ENCODE measurements at places on chromosomes 16 and 17. TPM values are rescaled to one million over a fixed set of nuclear protein-coding genes. Genes with fewer than 3 reads are reported as not detected.

DNA sequence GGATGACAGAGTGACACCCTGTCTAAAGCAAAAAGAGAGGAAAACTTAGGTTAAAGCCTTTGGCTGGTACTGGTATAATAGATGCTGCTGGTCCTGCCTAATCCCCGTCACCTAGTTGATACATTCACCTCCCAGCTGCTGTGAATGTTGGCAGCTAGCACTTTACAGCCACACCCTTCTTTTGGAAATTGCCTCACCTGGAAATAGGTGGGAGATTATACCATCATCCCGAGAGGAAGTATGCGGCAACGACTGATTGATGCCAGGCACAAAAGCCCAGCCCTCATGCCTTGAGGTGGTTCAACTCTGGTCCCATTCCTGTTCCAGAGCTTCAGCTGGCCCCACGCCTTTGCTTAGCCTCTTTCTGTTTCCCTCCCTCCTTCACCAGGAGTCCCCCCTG is 53.2 kb upstream of the SIAH1 start:
- no peak for DNase-seq

DNA sequence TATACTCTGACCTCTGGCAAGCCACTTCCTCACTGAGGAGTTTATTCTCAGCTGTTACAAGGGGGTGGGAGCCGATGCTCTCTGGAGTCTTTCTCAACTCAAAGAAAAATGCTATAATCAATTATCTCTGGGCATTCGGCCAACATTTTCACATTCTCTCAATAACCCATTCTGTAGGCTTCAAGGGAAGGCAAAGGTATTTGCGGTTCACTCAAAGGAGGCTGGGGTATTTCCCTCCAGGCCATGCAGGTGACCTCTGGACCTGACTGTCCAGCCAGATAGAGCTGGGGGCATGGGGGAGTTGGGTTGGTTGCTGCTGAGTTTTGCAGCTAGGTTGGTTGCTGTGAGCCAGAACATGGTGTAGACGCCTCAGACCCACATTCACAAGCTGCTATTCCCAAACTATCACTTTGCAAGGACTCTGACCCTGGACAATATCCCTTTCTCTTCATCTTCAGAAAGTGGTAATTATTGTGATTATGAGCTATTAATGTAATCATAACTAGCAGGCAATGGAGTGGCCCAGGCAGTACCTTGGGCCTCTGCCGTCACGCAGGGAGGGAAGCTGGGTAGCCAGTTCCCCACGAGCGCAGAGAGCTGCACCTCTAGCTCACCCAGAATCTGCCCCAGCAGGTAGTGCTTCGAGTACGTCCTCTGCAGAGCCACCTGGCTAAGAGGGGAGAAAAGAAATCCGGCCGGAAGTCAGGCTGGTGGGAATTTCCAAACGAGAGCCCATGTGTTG is 42.1 kb downstream of the AIPL1 start:
- DNase-seq: no peak

DNA sequence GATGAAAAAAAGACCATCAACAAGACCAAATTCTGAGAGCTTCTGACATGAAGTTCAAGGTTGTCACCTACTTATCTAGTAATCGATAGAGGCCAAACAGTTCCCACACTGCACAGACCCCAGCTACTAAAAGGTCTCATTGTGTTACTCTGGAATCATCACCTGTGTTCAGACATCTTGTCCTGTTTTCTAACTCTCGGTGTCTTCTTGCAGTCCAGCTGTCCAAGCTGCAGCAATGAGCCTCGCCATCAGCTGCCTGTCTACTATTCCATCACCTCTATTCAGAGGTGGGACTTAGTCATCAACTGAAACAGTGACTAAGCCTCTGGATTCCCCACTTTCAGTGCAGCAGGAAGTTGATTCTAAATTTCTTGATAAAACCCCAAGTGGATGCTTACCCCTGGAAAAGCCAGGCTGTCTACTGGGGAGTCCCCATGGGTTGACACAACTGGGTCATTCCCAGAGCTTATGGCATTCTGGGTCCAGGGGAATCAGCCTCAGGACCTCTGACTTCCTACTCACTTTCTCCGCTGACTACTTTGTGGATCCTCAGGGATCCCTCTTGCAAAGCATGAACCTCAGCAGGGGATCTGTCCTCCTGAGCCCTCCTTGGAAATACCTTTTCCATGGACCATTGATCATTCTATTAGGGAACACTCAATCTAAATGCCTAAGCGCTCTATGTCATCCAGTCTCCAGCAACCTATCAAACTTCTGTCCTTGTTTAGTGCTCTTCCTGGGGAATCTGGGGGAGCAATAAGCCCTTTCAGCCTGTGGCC is 46.5 kb downstream of the HNF1B start:
- no peak for DNase-seq

DNA sequence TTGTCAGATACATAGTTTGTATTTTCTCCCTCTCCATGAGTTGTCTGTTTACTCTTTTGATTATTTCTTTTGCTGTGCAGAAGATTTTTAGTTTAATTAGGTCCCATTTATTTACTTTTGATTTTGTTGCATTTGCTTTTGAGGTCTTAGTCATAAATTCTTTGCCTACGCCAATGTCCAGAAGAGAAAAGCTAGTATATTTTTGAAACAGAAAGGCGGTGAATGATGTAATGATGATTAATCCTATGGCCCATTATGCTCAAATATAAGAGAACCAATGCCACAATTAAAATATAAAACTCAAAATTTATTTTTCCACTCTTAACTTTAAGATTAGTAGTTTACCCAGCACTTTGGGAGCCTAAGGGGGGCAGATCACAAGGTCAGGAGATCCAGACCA is 59.8 kb upstream of the SMIM36 start:
- DNase-seq: no peak

DNA sequence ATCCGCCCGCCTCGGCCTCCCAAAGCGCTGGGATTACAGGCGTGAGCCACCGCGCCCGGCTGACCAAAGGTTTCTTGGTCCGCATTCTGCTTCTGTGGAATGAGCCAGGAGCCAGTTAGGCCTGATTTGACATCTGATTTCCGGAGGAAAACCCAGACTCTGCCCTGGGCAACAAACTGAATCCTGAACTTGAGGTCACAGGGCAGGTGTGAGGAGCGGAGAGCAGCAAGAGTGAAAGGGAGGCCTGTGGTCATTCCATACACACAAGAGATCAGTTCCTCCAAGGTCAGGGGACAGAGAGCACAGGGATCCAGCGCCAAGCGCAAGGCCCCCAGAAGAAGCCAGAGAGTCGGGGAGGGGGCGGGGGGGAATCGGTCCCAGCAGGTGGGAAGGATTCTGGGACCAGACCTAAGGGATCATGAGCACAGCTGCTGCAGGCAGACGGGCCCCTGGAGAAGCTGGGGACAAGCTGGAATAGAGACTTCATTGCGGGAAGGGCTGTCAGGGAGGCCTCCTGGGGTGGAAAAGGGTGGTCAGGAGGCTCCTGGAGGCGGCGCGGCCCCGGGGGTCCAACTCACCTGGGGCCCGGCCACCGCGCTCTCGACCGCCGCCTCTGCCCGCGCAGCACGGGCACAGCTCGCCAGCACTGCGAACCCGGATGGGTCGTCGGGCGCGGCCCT is 436 bp downstream of the SHPK start:
- peak; percentile 51 for DNase-seq

- no peak for DNase-seq
Observed at GRCh38 chr17:1843947-1844346, 14.1 kb downstream of the RPA1 start.

DNA sequence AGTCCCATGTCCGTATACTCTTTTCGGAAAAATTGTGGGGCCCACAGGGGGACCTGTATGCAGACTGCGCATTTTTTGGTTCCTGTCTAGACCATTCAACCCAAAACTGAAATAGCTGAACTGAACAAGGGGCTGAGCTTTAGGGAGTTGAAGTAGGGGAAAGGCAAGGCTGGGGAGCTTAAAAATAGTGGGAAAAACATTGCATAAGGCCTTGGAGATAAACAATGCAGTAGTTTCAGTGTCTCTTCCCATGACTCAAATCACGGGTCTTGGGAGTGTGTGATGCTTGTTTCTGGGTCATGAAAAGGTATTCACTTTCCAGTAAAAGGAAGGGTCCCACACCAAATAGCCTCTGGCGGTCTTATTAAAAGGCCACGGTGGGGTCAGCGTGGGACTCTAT is 402.8 kb upstream of the SALL1 start:
- DNase-seq: no peak

The KRT9 gene
- total RNA-seq: not detected

The ITGB4 gene
- 136 TPM for total RNA-seq

- no peak for DNase-seq
Observed at GRCh38 chr16:49280841-49281371, 732 bp downstream of the CBLN1 start.

DNA sequence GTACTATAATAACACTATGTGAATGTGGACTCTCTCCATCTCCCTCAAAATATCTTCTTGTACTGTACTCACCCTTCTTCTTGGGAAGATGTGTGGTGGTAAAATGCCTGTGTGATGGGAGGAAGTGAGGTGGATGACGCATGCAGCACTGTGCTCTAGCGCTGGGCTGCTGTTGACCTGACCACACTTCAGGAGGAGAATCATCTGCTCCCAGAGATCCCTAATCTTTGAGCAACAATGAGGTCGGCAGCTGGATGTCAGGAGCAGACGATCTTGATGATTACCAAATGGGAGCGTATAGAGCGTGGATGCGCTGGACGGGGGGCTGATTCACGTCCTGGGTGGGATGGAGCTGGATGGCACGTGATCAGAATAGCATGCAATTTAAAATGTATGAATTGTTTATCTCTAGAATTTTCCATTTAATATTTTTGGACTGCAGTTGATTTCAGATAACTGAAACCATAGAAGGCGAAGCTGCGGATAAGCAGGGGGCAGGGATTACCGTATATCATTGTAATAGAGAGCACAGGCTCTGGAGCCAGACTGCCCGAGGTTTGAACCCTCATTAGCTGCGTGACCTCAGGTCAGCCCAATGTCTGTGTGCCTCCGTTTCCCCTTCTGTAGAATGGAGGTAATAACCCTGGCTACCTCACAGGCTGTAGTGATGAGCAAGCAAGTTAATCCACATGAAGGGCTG is 23.7 kb upstream of the CYLD start:
- peak; percentile 34 for DNase-seq

The DHRS7C gene
- total RNA-seq: not detected

The KRTAP3-1 gene
- total RNA-seq: not detected

DNA sequence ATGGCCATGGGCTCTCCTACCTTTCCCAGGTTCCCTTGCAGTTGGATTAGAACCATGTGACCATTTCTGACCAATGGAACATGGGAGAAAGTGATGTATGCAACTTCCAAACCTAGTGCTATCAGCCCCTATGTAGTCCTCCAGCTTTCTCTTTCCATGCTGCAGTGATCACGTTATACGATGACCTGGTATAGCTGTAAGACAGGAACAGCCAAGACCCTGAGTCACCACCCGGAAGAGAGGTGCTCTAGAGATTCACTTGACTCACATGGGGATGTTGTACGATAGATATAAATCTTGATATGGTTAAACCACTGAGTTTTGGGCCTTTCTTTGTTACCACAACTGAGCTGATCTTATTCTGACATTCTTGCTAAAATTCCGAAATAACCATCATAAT is 65.1 kb downstream of the NOG start:
- no peak for DNase-seq

DNA sequence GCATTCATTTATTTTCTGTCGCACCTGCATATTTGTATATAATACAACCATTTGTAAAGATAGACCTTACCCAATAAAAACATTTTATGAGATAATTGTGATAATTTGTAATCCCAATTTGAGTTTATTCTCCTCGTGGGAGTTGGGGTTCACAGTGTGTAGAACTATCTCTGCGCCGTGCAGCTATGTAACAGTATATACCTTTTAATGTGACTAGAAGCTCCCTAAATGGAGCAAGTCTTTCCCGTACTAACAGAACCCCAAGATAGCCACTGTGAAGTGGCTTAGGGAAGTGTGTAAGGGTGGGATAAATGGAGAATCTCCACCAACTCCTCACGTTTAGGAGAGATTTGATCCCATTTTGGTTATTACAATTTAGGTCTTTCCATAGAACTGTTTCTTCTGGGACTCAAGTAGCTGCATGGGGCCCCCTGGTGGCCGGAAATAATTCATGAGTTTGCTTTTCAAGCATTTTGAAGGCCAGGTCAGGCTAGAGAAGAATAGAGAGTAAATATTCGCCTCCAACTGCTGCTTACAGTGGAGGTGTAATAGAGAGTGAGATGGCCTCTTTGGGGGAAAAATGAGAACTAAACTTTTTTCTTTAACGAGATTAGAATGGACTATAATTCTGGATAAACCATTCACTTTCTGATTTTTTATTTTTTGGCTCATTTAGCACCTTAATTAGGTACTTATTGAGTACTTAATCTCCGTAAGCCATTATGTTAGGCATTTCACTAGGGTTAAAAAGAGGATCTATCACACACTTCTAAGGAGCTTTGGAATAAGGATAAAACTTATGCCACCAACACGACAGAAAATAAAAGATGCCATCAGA is 4.5 kb downstream of the TMEM100 start:
- DNase-seq: peak; percentile 81

DNA sequence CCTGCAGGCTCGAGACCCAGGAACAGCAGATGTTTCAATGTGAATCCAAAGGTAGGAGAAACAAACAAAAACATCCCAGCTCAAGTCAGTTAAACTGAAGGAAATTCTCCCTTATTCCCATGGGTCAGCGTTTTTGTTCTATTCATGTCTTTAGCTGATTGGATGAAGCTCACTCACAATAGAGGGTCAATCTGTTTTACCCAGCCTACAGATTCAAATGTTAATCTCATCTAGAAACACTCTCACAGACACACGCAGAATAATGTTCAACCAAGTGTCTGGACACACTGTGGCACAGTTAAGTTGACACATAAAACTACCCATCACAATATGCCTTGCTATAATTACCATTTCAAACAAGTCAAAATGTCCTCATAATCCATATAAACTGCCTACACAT is 180.6 kb upstream of the CDH8 start:
- no peak for DNase-seq

The ARHGAP23 gene
- 55.5 TPM for total RNA-seq

The PPP1R27 gene
- not detected for total RNA-seq

The CCDC182 gene
- total RNA-seq: not detected

GRCh38 chr17:3569534-3570137 is 12.0 kb upstream of the TRPV3 start:
- DNase-seq: no peak

DNA sequence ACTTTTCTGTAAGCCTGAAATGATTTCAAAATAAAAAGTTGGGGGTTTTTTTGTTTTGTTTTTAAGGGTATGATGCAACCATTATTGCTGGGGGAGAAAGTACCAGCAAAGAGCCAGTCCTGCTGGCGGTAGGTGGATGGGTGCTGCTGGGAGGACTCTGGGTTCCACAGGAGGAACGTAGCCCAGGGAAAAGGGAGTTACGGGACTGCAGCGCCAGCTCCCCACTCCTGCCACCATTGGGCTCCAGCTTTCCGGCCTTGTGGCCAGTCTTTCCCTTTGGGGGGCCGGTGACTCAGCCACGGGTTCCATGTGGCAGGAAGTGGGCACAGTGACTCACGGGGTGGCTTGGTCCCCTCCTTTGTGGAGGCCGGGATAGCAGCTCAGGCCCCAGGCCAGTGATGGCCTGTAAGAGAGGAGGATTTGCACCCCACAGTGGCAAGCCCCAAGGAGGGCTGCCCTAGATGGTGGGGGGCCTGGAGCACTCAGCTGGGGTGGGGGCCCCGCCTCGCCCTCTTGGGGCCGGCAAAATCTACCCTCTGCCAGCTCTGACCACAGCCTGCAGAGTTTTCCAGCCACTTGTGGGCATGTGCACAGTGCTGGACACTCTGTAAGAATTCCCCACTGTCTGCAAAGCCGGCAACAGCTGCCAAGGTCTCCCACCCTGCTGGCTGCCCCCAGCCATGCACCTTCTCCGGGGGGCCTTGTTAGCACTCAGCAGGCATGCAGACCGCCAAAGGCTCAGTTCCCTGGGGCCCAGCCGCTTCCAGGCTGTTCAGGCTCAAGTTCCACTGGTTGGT is 30.4 kb downstream of the SOCS3 start:
- no peak for DNase-seq

Data from stomach (tissue), 19 donors.